Activated CD8-positive, alpha-beta memory T cell treated with anti-CD3 and anti-CD28 coated beads for 1 hour (primary cell): ENCODE measurements at places on chromosomes 13 and 19.

DNA sequence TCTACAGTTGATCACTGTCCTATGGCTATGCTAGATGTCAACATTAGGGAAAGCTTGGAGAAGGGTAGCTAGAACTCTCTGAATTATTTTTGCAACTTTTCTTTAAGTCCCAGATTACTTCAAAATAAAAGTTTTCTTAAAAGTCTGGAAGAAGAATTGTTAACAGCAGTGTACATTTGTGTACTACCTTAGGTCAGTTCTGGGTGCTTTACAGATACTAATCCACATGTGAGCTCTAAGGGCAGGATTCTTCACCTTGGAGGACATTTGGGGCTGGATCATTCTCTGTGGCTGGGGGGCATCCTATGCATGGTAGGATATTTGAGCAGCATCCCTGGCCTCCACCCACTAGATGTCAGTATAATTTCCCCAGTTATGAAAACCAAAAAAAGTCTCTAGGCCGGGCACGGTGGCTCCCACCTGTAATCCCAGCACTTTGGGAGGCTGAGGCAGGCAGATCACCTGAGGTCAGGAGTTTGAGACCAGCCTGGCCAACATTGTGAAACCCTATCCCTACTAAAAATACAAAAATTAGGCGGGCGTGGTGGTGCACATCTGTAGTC is 2.8 kb downstream of the BRME1 start:
- no peak for DNase-seq

DNA sequence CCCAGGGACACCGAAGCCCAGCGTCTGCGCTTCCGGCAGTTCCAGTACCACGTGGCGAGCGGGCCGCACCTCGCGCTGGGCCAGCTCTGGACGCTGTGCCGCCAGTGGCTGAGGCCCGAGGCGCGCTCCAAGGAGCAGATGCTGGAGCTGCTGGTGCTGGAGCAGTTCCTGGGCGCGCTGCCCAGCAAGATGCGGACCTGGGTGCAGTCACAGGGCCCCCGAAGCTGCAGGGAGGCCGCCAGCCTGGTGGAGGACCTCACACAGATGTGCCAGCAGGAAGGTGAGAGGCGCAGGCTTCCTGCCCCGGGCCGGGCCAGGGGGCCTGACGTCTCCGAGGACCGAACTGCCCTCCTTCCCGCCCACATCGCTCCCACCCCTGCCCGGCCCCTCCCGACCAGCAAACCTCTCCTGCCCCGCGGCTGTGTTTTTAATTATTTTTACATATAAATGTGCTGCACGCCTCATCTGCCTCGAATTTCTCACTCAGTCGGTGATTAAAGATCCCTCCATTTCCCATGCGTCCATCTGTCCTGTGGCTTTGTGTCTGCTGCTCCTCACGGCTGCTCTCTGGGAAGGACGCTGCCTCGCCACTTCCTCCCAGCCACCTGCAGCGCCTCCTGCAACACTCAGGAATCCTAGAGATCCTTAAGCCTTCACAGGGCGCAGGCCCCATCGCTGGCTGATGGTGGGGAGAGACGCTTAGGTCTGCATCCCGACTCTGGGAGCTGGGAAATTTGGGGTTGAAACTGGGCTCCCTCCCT is 4.3 kb downstream of the ZSCAN1 start:
- no peak for DNase-seq

DNA sequence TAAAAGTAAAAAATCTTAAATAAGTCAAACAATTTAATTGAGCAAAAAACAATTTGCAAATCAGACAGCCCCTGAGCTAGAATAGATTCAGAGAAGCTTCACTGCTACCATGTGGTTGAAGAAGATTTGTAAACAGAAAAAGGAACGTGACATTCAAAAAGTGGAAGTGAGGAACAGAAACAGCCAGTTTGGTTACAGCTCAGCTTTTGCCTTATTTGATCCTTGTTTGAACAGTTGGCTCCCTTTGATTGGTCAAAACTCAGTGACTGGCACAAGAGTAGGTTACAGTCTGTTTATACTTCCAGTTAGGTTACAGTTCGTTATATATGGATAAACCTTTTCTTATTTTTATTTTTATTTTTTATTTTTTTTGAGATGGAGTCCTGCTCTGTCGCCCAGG is 5.8 kb downstream of the ZNF221 start:
- DNase-seq, result no peak

DNA sequence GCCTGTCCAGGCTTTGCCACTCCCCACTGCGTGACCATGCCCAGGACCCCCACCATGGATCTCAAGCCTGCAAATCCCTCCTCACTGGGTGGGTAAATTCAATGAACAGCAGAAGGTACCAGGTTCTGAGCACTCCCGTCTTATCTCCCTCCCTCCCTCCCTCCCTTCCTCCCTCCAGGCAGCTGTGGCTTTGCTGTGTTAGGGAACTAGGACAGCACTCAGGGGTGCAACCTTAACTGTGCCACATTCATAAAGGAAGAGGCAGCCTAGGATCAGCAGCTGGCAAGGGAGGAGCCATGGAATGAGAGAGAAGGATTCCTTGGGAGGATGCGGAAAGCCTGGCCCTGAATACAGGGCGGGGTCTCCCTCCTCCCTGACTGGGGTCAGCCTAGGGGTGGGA is 5.6 kb downstream of the CEACAM4 start:
- no peak for DNase-seq
